ENCODE measurements at places on chromosomes 6 and 20.

DNA sequence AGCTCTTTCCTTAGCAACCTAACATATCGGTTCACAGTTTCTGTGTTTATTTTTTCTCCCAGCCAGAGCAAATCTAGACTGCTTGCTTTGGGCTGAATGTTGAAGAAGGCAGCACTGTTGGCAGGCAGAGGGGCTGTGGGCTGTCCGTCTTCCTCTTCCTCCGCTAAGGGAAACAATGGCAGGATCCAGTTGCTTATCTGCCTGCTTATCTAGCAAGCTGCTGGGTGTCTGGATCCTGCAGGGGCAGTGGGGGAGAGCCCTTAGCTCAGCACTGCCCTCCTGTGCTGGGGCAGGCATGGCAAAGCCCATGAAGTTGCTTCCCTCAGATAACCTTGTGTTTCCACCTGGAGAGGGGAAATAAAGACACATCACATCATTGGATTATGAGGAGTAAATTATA lies 92.7 kb upstream of the CD93 start:
- DNase-seq: no peak

GRCh38 chr6:80503660-80504059 lies 397.2 kb downstream of the BCKDHB start:
- DNase-seq: no peak

- DNase-seq: peak; percentile 60
Measured at GRCh38 chr6:144758602-144759001, 473.5 kb downstream of the UTRN start.

DNA sequence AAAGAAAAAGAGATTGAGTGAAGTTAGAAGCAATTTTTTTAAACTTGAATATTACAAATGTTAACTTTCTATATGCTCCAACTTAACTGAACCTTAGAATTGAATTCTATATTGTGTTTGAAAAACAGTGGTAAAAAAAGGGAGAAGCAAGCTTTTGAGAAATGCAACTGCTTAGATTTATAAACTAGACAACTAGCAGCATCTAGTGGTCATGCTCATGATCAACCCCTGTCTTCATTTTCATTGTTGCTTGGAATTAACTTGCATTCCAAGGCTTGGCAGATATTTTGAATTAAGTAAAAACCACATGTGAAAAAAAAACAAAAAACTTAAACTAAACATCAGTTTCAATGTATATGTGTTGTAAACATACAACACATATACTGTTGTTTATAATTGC lies 113.1 kb downstream of the C6orf58 start:
- DNase-seq: peak; percentile 1

Data from mammary epithelial cell (primary cell).